RWPE2 (cell line): ENCODE measurements at places on chromosomes 7 and 10.
A peak's percentile ranks its signal among the peaks of the same experiment; 100 is the strongest.

- no peak for DNase-seq
These were observed 24.1 kb downstream of the PRF1 start for GRCh38 chr10:70578371-70578947.

GRCh38 chr7:100543586-100543985 lies 4.6 kb downstream of the AGFG2 start:
- no peak for DNase-seq

DNA sequence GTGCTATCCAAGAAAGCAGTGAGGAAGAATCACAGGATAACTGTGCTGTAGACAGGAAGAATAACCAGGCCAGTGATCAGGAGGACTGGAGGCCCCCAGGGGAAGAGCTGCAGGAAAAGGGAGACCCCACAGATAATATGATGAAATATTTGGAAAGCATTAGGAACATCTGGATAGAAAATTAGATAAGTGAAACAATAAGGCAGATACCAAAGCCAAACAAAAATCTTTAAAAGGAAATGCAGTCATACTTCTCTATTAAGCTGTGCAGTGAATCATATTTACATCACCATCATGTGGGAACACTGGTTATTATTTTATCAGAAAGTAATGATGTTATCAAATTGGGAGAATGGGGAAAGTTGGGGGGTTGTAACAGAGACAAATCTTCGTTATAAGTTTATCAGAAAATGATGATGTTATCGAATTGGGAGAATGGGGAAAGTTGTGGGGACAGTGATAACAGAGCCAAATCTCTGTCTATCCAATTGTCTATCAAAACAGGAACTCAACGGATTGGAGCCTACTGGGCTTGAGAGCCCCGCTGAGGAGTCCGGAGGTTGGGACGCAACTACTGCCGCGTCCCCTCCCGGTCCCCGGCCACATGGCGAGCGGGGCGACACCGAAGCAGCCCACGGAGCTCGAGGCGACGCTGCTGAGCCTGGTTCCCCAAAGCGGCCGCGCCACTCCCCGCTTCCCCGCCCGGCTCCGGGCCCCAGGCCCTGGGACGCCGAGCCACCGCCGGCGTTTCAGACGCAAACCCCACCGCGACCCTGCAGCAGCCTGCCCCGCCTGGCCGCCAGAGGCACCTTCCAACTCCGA lies 14.0 kb upstream of the RALA start:
- no peak for DNase-seq

- DNase-seq = no peak
These were observed 18.7 kb downstream of the C10orf105 start for GRCh38 chr10:71700731-71701368.

GRCh38 chr7:87435546-87435945 lies 39.9 kb downstream of the ABCB4 start:
- no peak for DNase-seq

GRCh38 chr10:12741360-12741804 lies 260.1 kb downstream of the CCDC3 start:
- no peak for DNase-seq

- no peak for DNase-seq
These were observed 191.5 kb downstream of the CELF2 start for GRCh38 chr10:11208908-11209829.

GRCh38 chr7:101125989-101126650 lies 784 bp upstream of the SERPINE1 start:
- peak; percentile 82 for DNase-seq

DNA sequence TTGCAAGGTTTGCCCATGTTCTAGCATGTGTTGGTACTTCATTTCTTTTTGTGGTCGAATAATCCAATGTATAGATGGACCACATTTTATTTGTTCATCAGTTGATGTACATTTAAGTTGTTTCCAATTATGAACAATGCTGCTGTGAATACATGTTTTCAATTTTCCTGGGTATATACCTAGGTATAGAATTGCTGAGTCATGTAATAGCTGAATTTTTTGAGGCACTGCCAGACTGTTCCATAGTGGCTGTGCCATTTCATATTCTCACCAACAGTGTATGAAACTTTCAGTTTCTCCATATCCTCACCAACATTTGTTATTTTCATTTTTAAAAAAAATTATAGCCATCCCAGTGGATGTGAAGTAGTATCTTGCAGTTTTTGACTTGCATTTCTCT lies 90.5 kb downstream of the EZH2 start:
- no peak for DNase-seq

DNA sequence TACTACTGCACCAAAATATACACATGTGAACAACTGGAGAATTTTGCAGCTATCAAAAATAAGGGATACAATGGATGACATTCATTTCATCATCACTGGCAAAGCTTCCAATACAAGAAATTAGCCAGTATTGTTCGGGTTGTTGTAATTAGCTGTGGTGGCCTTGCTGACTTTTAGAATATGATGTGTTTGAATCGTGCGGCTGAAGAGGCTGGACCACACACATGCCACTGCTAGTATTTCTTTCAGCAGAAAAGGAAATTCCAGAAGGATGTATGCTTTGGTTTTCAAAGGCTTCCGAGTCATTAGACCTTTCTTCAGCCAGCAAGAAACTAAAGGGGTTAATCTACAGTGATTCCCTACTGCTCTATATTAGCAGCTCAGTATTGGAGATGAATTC lies 16.6 kb downstream of the RPP38 start:
- DNase-seq = no peak

GRCh38 chr10:29223326-29223725 lies 65.5 kb upstream of the LYZL1 start:
- no peak for DNase-seq

GRCh38 chr7:67635271-67635670 lies 638.6 kb downstream of the TYW1 start:
- no peak for DNase-seq

GRCh38 chr10:86536294-86536861 lies 14.8 kb upstream of the WAPL start:
- DNase-seq = no peak
